ENCODE measurements at places on chromosomes 12 and 14.
A peak's percentile ranks its signal among the peaks of the same experiment; 100 is the strongest.

DNA sequence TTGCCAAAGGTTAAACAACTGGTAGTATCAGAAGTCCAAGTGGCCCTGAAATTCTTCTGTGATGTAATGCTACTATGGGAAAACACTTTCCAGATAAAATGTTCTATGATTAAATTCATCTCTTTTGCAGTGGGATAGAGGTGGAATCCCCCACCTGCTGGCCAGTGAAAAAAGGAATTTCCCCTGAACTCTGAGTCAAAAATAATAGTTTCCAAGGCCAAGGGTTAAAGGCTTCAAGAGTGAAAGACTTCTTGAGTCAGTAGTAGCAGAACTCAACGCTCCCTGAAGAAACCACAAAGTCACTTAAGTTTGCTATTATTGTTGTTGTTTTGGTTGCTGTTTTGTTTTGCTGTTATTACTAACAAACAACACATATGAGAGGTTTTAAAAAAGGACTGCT is 330.8 kb downstream of the SOX5 start:
- no peak for DNase-seq

- no peak for DNase-seq
These were observed 258.4 kb upstream of the SFSWAP start for GRCh38 chr12:131452444-131452860.

DNA sequence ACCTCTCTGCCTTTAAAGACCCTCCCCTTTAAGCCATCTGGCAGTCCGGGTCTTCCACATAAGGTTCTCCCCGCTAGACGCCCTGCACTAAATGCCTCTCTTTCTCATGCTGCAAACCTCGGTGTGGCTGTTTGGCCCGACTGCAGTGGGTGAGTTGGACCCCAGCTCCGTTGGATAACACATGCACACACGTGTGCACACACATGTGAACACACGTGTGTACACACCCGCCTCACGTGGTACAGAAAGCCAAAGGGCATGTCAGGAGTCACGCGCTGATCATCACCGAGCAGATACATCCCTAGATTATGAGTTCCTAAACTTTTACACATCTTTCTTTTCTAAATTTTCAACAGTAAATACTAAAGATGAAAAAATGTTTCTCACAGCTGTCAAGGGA is 68.3 kb downstream of the RIMBP2 start:
- no peak for DNase-seq

DNA sequence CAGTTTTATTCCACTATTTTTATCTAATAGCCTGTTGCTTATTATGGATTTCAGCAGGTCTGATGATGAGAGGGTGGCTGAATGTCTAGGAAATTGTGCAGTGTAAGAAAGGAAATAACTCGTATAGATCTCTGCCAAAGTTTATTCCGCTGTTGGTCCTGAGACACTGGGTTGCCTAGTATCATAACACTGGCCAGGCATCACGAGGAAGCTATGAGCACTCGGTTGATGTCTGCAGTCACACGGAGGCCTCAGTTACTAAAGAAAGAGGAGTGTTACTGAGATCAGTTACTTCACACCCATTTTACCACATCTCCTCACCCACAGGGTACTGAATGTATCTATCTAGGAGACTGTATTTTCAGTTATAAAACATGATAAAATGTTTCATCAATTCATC is 21.9 kb downstream of the BHLHE41 start:
- no peak for DNase-seq

DNA sequence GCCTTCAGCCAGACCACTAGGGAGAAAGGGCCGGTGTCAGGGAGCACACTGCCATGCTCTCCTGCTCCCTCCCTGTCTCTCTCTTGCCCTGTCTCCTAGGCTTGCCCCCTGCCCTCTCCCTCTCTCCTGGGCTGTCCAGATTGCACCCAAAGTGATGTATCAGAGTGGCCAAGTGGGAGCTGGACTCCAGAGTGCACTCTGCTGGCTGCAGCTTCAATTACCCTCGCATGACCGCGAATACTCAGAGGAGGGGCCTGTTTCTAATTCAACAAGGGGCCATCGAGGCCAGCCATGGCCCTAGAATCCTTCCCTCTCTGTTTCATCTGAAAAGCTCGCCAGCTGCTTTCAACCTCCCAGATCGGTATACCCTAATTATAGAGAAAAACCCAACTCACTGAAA is 206.4 kb upstream of the FKBP4 start:
- no peak for DNase-seq

DNA sequence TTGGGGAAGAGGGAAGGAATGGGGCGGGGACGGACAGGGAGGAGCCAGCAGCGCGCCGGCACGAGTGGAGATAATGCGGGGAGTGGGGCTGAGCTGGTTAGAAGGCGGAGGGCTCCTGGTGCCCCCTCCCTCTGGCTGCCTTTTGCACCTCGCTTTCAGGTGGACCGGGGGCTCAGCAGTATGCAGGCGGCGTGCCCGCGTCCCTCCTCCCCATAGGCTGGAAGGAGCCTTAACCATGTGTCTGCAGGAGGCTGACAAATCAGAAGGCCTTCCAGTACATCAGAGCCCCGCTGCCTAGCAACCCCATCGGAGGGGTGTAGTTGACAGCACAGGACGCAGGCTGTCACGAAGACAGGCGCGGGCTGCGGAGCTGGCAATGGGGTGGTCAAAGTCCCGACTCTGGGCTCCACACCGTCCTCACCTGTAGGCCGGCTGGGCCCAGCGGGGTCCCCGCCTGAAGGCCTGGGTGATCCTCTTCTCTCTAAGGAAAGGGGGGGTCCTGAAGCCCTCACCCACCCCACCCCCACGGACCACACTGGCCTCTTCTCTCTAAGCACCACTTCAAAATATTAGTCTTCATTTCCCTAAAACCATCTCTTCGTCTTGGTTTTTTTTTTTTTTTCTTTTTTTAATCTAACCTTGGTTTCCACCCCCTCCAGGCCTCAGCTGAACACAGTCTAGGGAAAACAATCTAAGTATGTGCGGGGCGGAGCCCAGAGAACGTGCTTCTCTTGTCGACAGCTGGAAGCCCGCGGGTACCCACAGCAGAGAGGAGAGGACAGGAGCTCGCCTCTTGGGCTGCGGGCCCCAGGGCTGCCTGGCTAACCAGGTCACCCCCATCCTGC is 44.5 kb downstream of the KDM2B start:
- DNase-seq, result peak; percentile 71

DNA sequence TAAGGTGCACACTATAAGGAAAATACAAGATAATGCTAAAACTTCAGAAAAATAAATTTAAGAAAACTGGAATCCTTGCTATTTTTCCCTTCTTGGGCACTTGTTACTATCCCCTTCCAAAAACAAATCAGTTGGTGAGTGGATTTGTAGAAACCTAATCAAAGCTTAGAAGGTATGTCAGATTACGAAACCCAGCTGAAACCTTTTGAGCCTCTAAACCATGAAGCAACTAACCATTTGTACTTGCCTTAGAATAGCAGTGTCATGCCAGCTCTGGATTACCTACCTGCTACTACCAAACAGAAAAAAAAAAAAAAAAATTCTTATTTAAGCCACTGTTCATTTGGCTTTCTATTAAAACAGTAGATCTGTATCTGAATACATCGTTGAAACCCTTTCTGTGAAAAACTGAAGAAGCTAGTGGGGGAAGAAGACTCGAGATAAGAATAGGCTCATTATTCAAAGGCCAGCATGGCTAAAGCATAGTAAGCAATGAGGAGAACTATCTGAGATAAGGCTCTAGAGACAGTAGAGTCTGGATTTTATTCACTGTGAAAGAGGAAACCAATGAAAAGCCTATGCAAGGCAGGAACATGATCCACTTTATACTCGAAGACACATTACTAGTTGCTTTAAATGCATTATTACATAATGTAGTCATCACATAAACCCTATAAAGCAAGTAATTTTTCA is 30.2 kb downstream of the OSBPL8 start:
- no peak for DNase-seq

GRCh38 chr14:95421741-95422140 is 94.7 kb downstream of the SYNE3 start:
- no peak for DNase-seq

DNA sequence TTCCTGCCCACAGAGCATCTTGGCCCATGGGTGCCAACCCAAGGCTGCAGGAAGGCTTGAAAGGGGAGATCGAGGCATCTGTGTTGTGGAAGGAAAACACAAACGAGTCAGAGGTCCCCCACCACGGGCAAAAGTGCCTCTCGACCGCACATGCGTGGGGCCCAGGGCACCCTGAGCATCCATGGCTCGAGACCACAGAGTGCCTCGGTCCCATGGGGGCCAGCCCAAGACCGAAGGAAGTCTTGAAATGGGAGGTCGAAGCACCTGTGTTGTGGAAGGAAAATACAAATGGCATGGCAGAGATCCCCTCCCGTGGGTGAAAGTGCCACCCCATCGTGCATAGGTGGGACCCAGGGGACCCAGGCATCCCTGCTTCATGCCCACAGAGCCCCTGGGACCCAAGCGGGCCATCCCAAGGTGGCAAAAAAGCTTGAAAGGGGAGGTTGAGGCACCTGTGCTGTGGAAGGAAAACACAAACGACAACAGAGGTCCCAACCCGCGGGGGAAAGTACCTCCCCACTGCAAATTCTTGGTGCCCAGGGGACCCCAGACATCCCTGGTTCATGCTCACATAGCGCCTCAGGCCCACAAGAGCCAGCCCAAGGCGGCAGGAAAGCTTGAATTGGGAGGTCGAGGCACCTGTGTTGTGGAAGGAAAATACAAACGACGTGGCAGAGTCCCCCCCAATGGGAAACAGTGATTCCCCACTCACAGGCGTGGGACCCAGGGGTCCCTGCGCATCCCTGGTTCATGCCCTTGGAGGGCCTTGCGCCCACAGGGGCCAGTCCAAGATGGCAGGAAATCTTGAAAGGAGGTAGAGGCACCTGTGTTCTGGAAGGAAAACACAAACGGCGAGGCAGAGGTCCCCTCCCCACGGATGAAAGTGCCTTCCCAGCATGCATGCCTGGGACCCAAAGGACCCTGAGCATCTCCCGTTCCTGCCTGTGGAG is 373.0 kb downstream of the ALG10 start:
- peak; percentile 4 for DNase-seq

DNA sequence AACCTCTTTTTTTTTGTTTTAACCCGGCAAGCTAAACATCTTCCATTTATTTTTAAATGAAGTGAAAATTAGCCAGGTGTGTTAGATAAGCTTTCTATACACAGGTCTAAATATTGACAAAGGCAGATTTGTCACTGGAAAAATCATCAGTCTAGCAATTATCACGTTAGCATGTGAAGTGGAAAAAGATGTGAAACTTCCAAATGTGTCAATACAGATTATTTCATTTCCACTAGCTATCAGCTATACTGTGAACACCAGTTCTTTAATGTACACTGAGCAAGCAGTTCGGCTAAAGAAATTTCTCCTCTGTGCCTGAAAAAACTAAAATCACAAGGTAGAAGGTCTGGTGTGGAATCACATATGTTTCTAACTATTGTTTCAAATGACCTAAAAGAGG is 96.6 kb upstream of the G2E3 start:
- no peak for DNase-seq

DNA sequence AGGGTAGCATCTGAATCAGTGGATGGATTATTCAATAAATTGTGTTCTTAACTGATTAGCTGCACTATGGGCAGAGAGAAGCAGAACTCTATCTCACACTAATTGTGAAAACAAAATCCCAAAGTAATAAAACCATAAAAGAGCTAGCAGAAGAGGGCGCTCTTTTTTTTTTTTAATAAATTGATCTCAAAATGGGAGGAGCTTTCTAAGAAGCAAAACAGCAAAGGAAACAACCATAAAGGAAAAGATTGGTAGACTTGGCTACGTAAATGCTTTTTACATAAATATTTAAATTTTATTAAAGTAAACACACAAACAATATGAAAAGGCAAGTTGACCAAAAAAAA is 1.5 kb upstream of the TM7SF3 start:
- DNase-seq, result no peak

DNA sequence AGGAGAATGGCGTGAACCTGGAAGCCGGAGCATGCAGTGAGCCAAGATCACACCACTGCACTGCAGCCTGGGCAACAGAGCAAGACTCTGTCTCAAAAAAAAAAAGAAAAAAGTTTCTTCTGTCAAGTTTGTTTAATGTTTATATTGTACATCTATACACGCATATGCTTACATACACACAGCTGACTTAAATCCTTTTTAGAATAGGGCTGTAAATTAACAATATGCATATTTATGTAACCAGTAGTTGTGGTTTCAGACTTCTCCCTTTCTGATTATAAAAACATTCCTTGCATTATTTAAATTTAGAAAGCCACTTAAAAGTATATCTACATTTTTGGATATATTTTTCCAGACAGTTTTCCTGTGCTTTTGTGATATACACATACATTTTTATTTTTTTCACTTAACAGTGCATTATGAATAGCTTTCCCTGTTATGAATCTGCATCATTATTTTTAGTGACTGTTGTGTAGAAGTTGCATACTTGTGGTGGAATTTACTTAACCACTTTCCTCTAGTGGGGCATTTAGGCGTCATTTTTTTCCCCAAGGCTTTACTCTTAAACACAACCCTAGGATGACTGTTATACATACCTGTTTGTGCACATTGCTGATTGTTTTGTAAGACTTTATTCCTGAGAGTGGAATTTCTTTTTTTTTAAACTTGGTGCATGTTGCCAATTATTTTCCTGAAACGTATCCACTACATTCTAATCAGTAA is 29.4 kb downstream of the POLR3B start:
- DNase-seq, result no peak

DNA sequence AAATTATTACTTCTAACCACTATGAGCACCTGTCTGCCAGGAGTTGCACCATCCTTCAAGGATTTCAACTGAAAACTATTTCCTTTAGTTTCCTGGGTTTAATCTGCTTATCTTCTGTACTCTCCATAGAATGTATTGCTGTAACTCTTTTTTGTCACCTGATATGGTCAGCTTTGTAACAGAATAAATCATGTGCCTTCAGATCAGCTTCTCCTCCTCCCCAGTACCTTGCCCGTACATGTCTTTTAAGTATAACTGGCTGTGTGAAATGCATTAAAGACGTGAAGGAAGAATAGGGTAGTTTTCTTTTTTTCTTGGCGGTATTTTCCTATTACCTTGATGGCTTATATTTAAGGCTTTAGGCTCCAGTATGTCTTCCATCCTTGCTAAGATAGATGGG is 200.3 kb upstream of the NAV3 start:
- no peak for DNase-seq

DNA sequence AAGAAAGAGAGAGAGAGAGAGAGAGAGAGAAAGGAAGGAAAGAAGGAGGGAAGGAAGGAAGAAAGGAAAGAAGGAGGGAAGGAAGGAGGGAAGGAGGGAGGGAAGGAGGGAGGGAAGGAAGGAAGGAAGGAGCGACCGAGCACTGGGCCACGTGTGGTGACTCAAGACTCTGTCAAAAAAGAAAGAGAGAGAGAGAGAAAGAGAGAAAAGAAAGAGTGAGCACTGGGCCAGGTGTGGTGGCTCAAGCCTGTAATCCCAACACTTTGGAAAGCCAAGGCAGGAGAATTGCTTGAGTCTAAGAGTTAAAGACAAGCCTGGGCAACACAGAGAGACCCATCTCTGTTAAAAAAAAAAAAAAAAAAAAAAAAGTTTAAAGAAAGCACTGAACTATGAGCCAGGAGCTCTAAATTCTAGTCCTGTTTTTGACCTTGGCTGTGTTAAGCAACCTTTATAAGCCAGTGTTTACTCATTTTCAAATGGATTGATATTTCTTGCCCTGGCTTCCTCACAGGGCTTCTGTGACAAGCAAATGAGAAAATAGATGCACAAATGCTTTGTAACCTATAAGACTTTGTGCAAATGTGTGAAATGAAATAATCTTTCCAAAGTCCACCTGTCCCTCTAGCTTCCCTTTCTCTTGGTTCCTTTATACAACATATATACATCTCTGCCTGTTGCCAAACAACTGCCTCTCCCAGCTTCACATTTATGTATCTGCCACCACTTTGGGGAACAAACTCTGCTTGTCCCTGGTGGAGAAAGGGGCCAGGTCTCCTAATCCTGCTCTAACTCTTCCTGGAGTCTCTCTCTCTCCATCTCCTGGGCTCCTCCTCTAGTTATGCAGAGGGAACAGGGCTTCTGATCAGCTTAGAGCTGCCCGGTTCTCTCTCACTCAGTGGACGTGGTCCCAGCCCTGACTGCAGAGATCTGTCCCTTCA is 16.1 kb upstream of the PLEKHG6 start:
- no peak for DNase-seq
